Stimulated activated naive CD8-positive, alpha-beta T cell treated with anti-CD3 and anti-CD28 coated beads, Interleukin-15, Interleukin-2, amounts not matched to agents 100 U/mL and 50 U/mL, for 24 hours (primary cell): ENCODE measurements at places on chromosomes 2 and 18.

DNA sequence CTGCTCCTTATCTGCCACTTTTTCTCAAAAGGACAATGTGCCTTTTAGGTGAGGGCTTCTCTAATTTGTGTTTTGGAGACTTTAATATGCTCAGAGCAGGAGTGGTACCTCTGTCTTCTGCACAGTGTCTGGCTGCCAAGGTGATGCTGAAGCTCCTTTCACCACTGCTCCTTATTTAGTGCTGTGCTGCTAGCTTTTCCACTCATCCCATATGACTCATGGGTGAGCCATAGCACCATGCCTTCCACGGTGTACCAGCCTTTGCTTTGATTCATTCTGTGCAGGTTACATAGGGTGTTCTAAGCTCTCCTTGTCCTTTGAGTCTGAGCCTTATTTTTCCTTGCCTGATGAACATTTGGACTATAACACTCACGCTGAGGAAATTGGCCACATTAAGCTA lies 202.4 kb downstream of the ARL6IP6 start:
- no peak for DNase-seq

DNA sequence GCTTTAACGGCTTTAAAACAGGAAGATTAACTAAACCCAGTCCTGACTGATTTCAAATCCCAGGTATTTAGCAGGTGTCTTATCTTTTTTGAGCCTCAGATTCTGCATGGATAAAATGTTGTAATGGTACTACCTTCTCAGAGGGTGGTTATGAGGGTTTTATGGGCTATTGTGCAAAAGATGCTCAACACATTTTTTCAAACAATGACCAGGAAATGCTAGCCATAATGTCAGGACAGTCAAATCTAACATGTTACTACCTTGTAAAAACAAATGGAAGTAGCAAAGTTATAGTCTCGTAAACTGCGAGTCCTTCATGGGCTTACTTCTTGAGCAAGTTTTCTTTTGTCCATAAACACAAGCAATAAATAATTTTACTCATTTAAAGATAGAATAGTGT lies 162.1 kb upstream of the TFPI start:
- DNase-seq: no peak

GRCh38 chr2:46878886-46879285 lies 36.7 kb downstream of the MCFD2 start:
- no peak for DNase-seq

GRCh38 chr2:100767810-100768806 lies 51.8 kb upstream of the NPAS2 start:
- DNase-seq: no peak

DNA sequence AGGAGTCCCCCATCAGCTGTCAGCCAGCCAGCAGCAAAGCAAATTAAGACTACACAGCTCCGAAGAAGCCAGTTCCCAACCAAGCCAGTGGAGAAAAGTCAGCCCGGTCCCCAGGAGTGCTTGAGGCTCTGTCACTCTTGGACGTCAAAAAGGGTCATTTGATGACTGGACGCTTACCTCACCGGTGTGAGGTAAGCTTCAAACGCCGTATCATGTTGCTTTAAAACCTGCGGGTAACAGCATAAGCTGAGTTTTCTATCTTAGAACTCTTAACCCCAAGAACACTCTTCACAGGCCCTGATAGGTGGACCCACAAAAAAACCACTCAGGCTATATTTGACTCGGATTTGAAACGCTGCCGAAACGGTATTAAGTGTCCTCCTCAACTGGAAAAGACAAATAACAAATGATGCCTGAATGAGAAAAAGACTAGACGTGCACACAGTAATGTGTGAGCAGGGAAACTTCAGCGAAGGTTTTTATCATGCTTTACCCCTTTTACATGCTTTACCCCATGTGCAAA lies 682 bp upstream of the LNPK start:
- no peak for DNase-seq

DNA sequence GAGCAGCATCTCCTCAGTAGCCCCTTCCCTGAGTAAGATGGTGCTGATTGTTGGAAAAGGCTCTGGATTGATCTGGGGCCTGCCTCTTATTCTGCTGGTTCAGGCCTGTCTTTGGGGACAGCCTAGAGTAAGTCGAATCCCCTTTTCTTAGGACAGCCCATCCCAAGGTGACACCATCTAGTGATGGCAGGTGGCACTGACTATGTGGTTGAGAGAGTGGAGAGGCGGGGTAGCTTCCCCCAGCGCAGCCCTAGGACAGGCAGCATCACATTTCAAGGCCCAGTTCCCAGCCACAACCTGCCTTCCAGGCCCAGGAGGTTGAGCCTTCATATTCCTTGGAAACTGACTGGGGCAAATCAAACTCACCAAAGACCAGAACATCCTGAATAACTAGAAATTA lies 69.1 kb upstream of the B3GNT7 start:
- no peak for DNase-seq

GRCh38 chr2:61100801-61101200 lies 35.1 kb downstream of the SANBR start:
- no peak for DNase-seq

DNA sequence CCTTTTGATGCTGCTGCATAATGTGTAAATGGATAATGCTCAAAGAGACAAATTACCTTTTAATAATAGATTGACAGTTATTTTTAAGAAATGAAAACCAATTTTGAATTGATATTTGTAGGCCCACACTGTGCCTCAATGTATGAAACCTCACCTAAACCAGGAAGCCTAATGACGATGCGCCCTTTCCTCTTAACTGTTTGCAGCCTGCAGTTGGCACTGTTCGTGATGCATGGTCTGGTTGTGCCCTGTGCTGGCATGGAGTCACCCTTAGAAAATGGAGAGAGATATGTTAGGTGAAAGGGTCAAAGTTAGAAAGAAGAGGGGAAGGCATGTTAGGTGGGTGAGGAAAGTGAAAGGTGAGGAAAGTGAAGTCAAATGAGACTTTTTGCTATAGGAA lies 390.2 kb downstream of the PTPRM start:
- DNase-seq: no peak

- DNase-seq: no peak
Observed at GRCh38 chr2:33529771-33530481, 53.5 kb downstream of the RASGRP3 start.

DNA sequence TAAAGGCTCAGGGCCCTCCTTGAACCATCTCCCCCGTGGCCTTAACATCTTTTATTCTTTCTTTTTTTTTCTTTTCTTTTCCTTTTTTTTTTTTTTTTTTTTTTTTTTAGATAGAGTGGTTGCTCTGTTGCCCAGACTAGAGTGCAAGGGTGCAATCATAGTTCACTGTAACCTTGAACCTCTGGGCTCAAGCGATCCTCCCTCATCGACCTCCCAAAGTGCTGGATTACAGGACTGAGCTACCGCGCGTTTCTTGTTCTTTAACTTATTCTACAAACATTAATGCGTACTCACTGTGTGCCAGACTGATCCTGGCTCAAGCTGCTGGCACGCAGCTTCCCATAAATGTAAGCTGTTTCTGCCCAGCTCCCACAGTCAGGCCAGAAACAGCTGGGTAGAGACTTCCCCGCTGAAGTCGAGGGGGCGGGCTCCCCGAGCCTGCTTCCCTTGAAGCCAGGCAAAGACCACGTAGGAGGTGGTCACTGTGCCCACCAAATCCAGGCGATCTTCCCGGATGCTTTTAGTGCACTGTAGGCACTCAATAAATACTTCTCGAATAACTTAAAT lies 29.2 kb upstream of the ATP6V1B1 start:
- DNase-seq: no peak

GRCh38 chr2:103289105-103289725 lies 527.4 kb downstream of the TMEM182 start:
- no peak for DNase-seq

DNA sequence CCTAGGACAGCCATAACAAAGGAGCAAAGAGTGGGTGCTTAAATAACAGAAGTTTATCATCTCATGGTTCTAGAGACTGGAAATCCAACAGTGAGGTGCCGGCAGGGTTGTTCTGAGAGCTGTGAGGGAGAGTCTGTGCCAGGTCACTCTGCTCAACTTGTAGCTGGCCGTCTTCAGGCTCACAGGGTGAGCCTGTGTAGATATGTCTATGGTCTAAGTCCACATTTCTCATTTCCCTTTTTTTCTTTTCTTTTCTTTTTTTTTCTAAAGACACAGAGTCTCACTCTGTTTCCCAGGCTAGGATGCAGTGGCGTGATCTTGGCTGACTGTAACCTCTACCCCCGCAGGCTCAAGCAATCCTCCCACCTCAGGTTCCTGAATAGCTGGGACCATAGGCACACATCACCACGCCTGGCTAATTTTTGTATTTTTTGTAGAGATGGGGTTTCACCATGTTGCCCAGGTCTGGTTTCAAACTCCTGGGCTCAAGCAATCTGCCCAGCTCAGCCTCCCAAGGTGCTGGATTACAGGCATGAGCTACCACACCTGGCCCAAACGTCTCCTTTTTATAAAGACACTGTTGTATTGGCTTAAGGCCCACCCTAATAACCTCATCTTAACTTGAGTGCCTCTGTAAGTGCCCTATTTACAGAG lies 142.2 kb downstream of the SP3 start:
- DNase-seq: no peak

DNA sequence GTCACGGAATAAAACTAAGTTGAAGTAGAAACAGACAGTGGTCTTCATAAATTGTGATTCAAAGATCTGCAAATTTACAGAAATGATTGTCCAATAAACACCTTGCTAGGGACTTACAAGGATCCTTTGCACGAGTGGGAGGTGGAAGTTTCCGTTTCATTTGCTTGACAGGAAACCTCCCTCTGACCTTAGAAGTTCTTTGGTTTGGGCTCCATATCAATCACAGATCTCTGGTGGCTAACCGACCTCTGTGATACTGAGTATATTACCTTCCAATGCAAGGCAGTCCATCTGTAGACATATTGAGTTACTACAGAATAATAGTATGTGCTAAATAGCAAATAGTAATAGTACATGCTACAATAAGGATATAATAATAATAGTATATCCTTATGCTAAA lies 33.7 kb upstream of the RNF152 start:
- DNase-seq: peak; percentile 56
